Stimulated activated naive CD8-positive, alpha-beta T cell treated with anti-CD3 and anti-CD28 coated beads, Interleukin-15, Interleukin-2, amounts not matched to agents 100 U/mL and 50 U/mL, for 24 hours (primary cell): ENCODE measurements at places on chromosomes 11 and 22.

DNA sequence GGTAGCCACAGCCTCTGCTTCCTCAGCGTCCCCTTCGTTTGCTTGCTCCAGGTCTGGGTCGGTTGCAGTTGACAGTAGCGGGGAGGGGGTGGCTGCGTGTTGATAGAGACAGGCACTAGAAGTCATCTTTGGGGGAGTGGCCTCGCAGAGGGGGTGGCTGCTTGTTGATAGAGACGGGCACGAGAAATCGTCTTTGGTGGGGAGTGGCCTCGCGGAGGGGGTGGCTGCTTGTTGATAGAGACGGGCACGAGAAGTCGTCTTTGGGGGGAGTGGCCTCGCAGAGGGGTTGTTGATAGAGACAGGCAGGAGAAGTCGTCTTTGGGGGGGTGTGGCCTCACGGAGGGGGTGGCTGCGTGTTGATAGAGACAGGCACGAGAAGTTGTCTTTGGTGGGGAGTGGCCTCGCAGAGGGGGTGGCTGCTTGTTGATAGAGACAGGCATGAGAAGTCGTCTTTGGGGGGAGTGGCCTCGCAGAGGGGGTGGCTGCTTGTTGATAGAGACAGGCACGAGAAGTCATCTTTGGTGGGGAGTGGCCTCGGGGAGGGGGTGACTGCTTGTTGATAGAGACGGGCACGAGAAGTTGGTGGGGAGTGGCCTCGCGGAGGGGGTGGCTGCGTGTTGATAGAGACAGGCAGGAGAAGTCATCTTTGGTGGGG lies 328.3 kb downstream of the TBC1D22A start:
- no peak for DNase-seq

- DNase-seq: no peak
These were observed 1491.1 kb downstream of the TBC1D22A start for GRCh38 chr22:48253573-48253972.

- DNase-seq: peak; percentile 29
These were observed 476 bp upstream of the BARX2 start for GRCh38 chr11:129374993-129375750.

DNA sequence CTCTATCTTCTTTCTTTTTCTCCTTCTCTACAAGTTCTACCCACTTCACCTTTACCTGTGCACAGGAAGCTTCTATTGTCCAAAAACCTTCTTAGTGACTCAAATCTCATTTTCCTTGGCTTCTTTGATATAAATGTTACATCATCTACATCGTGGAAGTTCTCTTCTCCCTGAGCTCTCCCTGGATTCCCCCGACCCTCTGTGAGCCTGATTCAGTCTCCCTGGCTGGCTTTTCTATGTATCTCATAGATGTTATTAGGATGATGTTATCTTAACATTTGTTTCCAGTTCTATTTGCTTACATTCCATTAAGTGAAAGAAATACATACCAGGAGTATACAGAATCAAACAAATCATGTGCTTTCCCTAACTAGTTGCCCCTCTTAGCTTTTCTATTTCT lies 235.8 kb upstream of the PITPNB start:
- DNase-seq: no peak

GRCh38 chr22:36208914-36209313 lies 7.3 kb upstream of the APOL4 start:
- no peak for DNase-seq

GRCh38 chr11:10858439-10859325 lies 829 bp upstream of the ZBED5 start:
- DNase-seq: peak; percentile 59

- DNase-seq: no peak
These were observed 20.7 kb downstream of the MGAT3 start for GRCh38 chr22:39477542-39477941.

DNA sequence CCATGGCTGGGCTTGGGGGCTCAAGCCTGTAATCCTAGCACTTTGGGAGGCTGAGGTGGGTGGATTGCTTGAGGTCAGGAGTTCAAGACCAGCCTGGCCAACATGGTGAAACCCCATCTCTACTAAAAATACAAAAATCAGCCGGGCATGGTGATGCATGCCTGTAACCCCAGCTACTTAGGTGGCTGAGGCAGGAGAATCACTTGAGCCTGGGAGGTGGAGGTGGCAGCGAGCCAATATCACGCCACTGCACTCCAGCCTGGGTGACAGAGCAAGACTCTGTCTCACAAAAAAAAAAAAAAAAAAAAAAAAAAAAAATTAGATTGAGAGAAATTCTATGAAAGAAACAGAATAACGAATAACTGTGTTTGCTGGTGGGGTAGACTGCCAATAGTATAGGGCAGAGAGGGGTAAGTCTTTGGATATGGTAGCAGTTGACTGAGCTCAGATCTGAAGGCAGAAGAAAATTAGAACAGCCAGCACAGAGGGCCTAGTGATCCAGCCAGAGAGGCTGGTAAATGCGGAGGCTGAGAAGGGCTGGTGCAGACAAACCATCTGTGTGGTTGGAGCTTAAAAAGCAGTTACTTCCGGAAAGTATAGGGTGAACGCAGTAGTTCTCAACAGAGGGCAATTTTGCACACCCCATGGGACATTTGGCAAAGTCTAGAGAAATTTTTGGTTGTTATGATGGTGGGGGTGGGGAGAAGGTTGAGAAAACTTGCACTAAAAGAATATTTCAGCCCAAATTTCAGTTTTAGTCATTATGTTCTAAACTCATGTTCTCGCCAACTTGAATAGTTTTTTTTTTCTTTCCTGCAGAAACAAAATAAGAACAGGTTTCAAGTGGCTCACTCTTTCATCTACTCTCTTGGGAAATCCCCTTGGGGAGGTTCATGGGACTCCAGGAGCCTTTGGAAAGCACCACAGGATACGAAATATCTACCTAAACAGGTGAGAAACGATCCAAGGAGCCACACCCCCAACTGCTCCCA lies 1.6 kb upstream of the HORMAD2 start:
- DNase-seq: peak; percentile 14

DNA sequence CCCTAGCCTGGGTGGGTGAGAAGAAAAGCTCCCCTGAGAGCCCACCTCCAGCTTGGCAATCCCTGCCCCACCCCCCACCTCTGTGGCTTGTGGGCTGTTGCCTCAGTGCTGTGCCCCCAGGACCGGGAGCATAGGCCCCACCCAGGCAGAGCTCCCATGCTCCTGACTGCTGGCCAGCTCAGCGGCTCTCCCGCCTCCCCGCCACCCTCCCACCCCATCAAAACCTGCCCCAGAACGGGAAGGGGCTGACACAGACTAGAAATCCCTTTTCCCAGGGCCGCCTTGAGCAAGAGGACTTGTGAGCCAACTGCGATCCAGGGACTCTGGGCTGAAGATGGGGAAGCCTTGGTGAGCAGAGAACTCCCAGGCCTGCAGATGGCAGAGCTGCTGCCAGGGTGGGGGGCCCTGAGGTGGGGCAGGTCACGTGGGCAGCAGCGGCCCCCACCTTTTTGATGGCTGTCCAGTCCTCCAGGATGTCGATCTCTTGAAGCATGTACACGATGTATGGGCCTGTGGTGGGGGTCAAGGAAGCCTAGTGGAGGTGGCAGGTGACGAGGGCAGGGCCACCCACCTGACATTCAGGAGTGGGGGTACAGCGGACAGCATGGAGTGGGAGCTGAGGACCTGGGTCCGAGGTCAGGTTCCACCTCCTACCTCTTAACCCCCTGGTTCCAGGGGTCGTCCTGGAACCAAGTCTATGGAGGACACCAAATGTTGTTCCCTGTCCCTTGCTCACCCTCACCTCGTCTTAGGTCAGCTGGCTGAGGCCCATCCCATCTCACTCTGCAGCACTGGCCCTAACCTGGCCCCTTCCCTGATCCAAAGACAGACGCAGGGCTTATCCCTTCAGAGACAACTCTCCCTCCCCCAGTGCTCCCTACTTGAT lies 2.3 kb upstream of the RIN1 start:
- DNase-seq: no peak

DNA sequence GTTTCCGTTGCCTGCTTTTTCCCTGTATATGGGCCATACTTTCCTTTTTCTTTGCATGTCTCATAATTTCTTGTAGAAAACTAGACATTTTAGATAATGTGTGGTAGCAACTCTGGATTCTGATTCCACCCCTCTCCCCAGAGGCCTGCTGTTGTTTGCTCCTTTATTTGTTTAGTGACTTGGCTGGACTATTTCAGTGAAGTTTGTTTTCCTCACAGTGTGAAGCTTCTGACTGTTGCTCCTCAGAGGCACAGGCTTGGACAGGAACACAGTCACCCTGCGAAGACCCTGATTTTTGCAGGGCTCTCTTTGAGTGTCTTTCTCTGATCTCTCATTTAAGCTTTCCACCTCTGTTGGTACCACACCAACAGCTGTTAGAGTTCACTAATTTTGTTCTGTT lies 72.5 kb downstream of the SWAP70 start:
- DNase-seq: no peak

DNA sequence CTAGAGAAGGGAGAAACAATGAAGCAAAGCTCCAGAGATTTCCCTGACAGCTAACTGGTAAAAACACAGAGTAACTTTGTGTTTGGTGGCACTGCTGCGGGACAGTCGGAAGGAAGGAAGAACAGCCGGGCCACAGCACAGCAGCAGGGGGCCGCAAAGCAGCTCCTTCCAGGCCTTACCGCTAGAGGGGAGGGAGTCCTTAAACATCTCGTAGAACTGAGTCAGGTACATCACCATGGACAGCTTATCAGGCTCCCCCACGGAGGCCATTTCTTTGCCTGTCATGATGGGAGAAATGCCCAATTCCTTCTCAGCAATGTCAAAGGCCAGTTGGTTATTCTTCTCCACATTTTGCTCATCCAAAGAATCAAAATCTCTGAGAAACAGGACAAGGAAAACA lies 114.6 kb upstream of the BID start:
- no peak for DNase-seq

GRCh38 chr22:45576730-45577464 lies 74.2 kb downstream of the FBLN1 start:
- DNase-seq: no peak

DNA sequence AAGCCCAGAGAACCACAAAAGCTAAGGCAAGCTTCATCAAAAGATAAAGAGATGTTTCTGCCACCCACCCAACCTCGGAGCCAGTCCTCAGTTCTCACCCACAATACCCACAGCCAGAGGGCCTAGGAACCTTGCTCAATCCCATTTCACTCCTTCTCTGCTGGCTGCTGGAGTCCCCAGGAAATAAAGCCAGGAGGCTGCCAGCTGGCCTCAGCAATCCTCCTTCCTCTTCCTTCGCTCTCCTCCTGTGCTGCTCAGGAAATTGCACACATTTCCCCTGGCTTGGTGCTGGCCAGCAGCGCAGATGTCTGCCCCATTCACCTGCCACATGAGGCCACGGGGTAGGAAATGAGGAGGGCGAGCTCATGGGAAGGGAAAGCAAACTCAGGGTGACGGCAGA lies 91.8 kb upstream of the LDLRAD3 start:
- no peak for DNase-seq

- no peak for DNase-seq
These were observed 182.8 kb downstream of the C11orf87 start for GRCh38 chr11:109604481-109605400.

DNA sequence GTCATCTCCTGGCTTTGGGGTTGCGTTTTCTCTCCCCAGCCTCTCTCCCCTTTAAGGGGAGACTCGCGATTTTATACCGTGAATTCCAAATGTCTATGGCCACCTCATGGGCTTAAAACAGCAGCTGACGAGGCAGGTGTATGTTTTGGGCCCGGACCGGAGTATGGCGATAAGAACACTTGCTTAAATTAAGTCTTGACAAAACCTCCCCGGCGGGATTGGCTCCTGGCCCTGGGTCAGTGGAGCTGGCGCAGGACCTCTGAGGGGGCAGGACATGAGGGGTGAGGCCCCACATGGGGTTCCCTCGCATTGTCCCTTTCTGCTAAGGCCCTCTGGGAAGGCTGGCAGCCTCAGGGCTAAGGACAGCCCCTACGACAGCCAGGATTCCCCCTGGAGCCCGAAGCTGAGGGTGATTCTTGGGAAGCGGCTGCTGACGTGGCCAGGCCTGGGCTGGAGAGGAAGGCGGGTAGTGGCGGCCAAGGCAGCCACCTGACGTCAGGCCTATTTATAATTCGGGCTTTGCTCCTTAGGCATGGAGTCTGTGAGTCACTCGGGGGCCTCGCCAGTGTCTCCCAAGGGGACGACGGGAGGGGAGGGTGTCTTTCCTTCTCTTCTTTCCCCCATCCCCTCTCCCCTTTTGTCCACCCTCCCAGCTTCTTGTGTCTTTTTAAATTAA lies 12.7 kb downstream of the MYO18B start:
- no peak for DNase-seq

- DNase-seq: no peak
These were observed 249.3 kb downstream of the KIRREL3 start for GRCh38 chr11:126751242-126751641.

- no peak for DNase-seq
These were observed 43.0 kb upstream of the CCDC134 start for GRCh38 chr22:41757502-41757901.

DNA sequence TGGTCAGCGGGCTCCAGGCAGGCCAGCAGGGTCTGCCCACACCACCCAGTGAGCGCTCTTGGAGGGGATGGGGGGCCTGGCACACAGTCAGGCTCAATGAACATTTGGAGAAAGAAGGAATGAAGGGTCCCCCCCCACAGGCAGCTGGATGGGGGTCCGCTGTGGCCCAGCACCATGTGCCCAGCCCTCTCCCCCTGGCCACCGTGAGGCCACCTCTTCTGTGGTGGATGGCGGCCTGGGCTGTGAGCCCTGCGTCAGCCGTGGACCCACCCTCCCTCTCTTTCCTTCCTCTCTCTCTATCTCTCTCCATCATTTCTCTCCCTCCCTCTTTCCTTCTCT lies 35.1 kb upstream of the MUC5AC start:
- DNase-seq: no peak

GRCh38 chr11:31874631-31875191 lies 63.6 kb upstream of the PAX6 start:
- DNase-seq: no peak

- DNase-seq: no peak
These were observed at the start of gene SLC5A1 for GRCh38 chr22:32042924-32043323. Gene SLC5A1 (plus strand): TSS chr22:32043261. CDS start chr22:32043282, 21 bp downstream.

DNA sequence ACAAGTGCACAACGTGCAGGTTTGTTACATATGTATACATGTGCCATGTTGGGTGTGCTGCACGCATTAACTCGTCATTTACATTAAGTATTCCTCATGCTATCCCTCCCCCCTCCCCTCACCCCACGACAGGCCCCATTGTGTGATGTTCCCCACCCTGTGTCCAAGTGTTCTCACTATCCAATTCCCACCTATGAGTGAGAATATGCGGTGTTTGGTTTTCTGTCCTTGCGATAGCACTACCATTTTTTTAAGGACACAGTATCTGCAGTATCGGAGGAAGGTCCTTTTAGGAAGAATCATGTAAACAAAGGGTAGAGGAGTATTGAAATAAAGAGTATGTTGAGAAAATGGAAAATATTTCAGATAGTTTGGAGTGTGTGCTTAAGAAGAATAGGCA lies 25.9 kb downstream of the PDE3B start:
- DNase-seq: no peak

DNA sequence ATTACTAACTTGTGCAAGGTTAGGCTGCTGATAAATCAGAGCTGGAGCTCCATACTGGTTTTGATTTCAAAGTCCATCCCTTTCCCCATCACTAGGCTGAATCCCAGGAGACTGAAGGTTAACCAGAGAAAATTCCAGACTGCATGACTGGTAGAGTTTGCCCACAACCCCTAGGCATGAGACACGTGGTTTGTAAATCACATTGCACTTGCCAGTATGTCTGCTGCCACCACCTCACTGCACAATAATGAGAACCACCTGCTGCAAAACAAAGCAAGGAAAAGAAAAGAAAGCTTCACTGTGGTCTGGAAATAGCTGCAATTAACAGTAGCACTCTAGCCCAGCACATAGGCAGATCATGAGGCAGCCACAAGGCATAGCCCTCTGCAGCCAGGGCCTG lies 67.6 kb upstream of the NTM start:
- DNase-seq: no peak
